ENCODE measurements at places on chromosomes 5 and 9.

- DNase-seq, result no peak
Measured at GRCh38 chr9:16003785-16004184, 450.9 kb downstream of the CCDC171 start.

- DNase-seq, result no peak
Measured at GRCh38 chr9:12722131-12722530, 28.9 kb downstream of the TYRP1 start.

GRCh38 chr5:39555788-39556187, 131.0 kb upstream of the DAB2 start:
- DNase-seq, result no peak

DNA sequence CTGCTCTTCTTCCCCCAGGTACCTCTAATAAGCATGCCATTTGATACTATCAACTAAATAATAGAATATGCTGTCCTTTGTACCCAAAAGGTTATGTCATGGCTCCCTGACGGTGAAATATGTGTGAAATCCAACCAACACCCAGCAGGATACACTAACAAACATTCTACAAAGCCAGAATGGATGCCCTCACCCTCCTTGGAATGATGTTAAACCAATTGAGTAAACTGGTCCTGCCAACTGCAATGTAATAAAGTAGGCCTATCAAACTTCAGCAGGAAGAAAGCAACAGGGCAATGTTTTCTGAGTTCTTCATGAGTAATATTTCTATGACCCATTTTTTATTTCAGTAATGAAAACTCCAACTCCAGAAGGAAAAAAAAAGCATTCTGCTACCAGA, 24.9 kb downstream of the RGMB start:
- DNase-seq, result no peak

GRCh38 chr5:131396015-131396414, 132.2 kb downstream of the CDC42SE2 start:
- no peak for DNase-seq

- DNase-seq, result no peak
Measured at GRCh38 chr5:78339617-78340436, 20.6 kb upstream of the SCAMP1 start.

- DNase-seq, result peak; percentile 35
Measured at GRCh38 chr5:144468571-144468970, 297.9 kb downstream of the KCTD16 start.

DNA sequence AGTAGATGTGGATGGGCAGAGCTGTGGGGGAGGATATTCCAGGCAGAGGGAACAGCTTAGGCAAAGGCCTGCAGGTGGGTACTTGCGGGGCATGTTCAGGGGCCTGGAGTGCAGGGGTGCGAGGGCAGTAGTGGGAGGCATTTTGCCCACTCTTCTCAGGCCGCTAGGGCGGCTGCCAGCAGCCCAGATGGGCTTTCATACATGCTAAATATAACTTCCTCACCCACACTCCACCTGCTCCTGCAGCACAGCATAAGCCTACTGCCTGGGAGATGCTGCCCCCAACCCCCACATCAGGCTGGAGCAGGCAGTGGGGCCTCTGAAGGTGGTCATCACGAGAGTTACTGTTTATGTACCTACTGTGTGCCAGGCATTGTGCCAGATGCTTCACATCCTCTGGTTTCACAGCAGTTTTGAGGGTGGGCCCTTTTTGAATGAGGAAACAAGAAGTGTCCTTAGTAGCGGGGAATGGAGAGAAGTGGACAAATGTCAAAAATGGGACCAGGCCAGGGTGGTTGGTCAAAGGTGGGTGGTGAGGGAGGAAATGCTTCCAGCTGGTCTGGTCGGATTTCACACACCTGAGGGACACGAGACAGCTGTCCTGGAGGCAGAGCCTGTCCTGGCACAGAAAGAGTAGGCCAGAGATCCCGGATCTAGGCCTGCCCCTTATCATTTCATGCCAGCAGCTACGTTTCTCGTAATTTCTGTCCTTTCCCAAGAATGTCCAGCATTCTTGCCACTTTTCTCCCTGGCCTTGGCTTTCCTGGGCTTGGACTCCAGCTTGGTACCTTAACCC, 12.1 kb downstream of the RGS14 start:
- peak; percentile 46 for DNase-seq

- DNase-seq, result no peak
Measured at GRCh38 chr5:54098267-54098666, 212.1 kb downstream of the ARL15 start.

- DNase-seq, result peak; percentile 97
Measured at GRCh38 chr5:181221792-181222629, 1.1 kb upstream of the TRIM41 start.

DNA sequence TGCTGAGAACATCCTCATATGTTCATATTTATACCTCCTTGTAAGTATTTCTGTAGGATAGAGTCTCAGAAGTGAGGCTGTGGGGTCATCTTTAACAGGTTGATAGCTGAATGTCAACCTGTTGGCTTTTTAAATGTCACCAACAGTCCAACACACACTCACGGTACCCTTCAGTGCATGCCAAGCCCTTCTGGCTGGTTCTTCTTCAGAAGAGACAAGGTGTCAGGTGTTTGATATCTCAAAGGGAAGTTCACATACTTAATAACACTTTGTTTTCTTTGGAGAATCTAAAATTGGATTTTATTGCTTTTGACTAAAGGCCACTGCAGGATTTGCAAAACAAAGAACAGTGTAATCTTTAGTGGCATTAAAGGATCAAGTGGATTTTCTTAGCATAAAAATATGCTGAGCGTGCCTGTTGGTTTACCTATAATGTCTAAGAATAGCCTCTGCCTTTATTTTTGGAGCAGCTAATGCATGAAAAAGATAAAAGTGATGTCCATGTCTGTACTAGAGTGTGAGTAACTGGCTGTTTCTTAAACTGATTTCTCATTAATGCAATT, 58.2 kb downstream of the RGS3 start:
- no peak for DNase-seq

DNA sequence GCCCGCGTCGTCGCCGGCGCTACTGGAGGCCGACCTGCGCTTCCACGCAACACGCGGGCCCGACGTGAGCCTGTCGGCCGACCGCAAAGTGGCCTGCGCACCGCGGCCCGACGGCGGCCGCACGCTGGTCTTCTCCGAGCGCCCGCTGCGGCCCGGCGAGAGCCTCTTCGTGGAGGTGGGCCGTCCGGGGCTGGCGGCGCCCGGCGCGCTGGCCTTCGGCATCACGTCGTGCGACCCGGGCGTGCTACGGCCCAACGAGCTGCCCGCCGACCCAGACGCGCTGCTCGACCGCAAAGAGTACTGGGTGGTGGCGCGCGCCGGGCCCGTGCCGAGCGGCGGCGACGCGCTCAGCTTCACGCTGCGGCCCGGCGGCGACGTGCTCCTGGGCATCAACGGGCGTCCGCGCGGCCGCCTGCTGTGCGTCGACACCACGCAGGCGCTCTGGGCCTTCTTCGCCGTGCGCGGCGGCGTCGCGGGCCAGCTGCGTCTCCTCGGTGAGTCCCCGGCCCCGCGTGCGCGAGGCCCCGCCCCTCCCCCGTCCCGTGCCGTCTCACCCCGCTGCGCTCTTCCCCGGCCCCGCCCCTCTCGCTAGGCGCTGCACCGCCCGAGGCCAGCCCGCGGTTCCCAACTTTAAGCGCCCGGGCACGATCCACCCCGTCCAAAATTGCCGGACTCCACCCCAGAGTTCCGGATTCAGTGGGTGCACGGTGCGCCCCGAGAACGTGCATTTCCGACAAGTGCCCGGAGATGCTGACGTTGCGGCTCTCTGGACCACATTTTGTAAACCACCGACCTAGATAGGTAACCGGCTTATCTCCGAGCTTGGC, 42.8 kb downstream of the NEURL1B start:
- DNase-seq, result peak; percentile 72

GRCh38 chr5:75567710-75568109, 43.5 kb upstream of the ANKDD1B start:
- no peak for DNase-seq

DNA sequence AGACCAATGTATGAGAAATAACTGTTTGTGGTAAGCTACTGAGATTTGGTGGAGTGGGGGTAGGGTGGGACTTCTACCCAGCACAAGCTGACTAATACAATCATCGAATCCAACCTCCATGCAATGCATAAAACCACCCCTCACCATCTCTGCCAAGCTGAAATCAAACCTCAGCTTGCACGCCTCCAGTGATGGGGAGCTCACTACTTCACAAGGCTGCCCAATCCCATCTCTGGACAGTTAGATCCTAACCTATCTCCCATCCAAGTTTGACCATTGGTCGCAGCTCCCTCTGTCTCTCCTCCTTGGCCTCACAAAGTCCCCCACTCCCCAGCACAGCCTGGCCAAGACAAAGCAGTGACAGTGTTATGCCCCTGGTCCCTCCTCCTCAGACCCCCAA, 47.0 kb upstream of the HRH2 start:
- no peak for DNase-seq

DNA sequence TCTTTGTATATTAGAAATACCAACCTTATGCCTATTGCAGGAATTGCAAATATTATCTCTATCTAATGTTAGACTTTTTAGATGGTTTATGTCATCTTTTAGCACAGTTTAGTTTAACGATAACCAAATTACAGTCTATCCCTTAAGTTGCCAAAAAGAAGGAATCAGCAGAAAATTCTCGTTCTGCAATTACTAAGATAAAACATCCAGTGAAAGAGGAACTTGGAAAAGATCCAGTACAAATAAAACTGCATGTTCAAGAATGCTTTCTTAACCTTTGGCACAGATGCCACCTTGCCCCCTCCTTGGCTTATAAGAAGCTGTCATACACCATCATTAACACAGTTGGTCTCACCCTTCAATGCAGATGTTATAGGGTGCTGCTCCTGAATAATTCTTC, 124.0 kb downstream of the SEMA5A start:
- DNase-seq, result no peak

GRCh38 chr5:78979909-78980308, 5.2 kb downstream of the ARSB start:
- DNase-seq, result no peak

- no peak for DNase-seq
Measured at GRCh38 chr5:82054004-82054710, 82.3 kb downstream of the ATG10 start.

Measured in femur (tissue), 1 donor.